NCI-H2029 treated with DMSO at 0.1 percent for 48 hours (cell line): ENCODE measurements at places on chromosomes 7 and 10.

GRCh38 chr7:41705109-41705901 is 2.4 kb upstream of the INHBA start:
- peak; percentile 67 for DNase-seq

DNA sequence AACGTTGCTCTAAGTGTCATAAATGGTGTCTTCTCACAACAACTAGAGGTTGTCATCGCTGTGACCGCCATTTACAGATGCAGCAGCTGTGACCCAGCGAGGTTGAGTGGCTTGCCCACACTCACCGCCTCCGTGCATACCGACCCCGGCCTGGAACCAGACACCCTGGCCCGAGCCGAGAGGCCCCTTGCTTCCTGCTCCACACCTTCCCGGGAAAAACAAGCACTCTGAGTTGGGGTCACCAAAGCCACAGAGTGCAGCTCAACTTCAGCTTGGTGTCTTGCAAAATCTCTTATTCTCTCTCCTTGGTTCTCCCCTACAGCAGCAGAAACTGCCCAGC is 115.7 kb upstream of the PPP2R2D start:
- no peak for DNase-seq

GRCh38 chr7:68544851-68545250 is 1053.4 kb upstream of the AUTS2 start:
- no peak for DNase-seq

- DNase-seq: no peak
Observed at GRCh38 chr10:86366902-86367151, 232 bp upstream of the GRID1 start.

DNA sequence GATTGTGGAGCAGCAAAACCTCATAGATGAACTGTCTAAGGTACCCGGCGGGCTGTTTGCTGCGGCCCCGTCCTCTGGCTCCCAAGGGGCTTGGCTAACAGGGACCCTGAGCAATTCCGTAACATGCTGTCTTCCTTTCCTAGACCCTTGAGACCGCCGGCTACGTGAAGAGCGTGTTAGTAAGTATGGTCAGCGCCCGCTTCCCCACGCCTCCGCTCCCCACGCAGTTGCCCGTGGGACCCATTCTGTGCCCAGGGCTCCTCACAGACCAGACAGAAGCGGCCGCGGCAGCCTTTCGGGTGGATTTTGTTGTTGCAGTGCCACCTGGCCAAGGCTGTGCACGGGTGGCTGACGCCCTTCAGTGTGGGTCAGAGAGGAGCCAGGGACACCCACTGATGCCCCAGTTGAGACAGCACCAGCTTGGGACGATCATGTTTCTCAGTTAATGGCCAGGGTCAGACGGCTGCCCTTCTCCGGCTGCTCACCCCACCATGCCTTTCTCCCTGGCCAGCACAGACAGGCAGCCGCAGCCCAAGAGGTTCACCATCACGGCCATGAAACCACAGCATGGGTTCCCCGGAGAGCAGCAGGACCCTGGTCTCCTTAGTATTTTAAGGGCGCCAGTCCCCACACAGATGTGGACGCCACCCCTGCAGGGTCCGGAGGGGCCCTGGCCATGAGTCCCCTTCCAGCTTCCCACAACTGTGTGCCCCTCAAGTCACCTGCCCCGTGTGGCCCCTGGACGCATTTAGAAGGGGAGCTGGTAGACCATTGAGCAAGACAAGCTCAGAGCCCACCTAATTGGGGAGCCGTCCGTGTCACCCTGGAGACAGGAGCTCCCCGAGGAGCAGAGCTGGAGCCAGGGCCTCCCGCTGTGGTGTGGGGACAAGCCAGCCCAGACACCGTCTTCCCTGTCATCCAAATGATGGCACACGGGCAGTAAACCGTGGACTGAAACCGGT is 49.4 kb upstream of the DPYSL4 start:
- no peak for DNase-seq
